Aorta (tissue), 5 donors: ENCODE measurements at places on chromosomes 2 and 18. TPM values are rescaled to one million over a fixed set of nuclear protein-coding genes. Genes with fewer than 3 reads are reported as not detected.

DNA sequence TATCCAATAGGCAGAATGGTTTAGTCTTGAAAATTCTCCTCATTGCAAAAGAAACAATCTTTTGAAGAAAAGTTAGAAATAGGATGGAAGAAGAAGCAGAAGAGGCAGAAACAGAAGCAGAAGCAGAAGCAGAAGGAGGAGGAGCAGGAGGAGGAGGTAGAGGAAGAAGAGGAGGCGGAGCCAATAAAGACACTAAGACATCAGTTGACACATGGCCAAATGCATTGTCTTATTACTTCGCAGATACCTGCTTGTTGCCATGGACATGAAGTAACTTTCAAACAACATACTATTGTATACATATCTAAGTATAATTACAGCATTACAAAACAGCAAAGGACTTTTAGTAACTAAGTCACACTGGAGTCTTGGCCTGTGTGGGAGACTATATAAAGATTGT lies 606.3 kb downstream of the METTL4 start:
- DNase-seq: no peak

The RBKS gene
- total RNA-seq: 4.7 TPM

GRCh38 chr2:27261926-27262298 lies 935 bp downstream of the SLC30A3 start:
- no peak for DNase-seq

The TWIST2 gene
- total RNA-seq: 16.4 TPM

The KCNE4 gene
- total RNA-seq: 21.5 TPM

DNA sequence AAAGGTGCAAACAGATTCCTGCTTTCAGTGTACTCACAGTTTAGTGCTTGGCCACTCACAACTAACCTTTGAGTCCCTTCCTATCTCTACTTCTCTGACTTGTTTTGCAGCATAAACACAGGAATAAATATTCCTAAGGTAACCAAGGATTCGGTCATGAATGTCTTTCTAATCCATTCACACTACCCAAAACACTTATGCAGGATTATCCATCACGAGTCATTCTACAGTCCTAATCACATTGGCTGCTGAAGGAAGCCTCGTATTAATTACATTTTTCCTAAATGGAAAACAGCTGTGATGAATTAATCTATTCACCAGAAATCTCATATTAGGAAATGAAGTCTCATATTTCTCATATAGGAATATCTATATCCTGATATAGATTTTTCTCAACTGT lies 16.3 kb downstream of the RDH14 start:
- DNase-seq: no peak

GRCh38 chr2:237341872-237342271 lies 72.1 kb downstream of the COL6A3 start:
- no peak for DNase-seq

- no peak for DNase-seq
Measured at GRCh38 chr2:239349453-239350135, 51.2 kb downstream of the HDAC4 start.
